ENCODE measurements at places on chromosomes 13 and 19.
A peak's percentile ranks its signal among the peaks of the same experiment; 100 is the strongest.

DNA sequence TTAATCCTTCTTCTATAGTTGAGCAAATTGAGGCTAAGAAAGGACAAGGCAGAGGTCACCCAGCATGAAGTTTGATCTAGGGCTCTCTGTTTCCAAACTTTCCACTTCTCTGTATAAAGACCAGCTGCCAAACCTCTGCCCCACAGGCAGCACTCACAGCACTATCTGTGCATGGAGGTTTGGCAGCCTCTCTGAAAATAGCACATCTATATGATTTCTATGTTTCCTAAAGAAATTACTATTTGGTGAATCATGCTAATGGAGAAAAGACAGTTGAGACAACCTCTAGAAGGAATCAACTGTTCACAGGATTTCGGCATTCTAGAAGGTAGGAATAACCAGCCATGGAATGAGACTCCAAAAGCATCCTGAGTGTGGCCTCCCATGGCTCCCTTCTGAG is 554.5 kb downstream of the IRS2 start:
- DNase-seq, result no peak

DNA sequence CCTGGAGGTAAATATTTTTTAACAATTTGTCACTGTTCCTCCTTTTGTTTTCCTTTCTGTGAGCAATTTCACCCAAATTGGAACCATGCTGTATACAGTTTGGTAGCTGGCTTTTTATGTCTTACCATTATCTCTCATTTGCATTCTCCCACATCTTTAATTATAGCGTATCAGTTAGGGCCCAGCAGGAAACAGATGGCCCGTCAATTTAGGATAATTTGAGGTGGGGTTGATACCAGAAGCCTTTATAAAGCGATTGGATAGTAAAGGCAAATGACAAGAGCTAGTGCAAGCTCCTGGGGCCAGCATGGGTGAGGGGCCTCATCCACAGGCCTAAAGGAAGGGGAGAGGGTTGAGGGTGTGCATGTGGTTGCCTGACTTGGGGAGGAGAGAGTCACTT is 3.8 kb upstream of the IFNL4 start:
- no peak for DNase-seq

DNA sequence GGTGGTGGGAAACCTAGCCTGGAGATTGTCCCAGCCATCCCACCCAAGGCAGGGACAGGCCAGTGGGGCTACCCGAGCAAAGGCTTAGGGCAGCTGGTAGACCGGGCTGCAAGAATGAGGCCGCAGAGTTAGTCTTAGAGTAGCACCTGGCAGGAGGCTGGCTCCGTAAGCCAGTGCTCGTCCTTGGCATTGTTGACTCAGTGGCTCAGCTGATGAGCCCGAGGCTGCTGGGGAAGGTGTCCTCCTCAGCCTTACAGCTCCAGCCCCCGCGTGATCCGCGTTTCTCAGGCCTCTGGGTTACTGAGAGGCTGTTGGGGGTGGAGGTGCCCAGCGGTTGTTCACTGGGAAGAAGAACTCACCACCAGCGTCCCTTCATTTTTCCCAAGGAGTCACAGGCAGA is 24.7 kb downstream of the PPP1R37 start:
- DNase-seq, result no peak

DNA sequence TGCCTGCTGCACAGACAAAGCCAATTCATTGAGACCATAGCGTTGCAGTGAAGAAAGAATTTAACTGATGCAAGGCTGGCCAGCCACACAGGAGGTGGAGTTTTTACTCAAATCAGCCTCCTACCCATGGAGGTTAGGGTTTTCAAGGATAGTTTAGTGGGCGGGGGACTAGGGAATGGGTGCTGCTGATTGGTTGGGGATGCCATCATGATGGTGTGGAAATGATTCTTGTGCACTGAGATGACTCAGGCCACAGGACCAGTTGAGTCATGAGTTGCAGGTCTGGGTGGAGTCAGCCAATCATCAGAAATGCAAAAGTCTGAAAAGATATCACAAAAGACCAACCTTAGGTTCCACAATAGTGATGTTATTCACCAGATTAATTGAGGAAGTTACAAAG is 359.6 kb downstream of the FOXO1 start:
- DNase-seq, result peak; percentile 53

- DNase-seq, result no peak
Measured at GRCh38 chr13:20149762-20150161, 11.1 kb downstream of the GJA3 start.

DNA sequence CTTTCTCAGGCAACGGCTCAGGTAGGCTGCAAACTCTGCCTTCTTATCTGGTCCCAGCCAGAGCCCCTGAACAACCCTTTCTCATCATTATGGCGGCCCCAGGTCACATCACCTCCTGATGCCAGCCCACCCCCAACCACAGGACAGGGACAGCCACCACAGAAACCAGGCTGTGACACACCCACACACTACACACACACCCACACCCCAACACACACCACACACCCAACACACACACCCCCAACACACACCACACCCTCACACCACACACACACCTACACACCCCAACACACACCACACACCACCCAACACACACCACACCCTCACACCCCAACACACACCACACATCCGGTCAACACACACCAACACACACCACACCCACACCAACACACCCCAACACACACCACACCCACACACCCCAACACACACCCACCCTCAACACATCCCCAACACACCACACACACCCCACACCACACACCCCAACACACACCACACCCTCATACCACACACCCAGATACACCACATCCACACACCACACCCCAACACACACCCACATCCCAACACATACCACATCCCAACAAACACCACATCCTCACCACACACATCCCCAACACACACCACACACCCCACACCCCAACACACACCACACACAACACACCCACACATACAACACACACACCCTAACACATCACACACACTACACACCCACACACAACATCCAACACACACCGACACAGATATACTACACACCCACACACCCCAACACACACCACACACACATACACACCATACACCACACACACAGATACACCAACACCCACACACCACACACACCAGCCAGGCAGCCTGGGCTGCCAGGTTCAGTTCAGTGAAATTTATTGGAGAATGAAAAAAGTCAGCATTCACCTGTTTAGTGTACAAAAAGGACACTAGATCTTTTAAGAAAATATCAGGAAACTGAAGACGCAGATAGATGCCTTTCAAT is 4.2 kb upstream of the ISYNA1 start:
- no peak for DNase-seq

- no peak for DNase-seq
Measured at GRCh38 chr19:47421244-47421786, 2.0 kb upstream of the MEIS3 start.

GRCh38 chr13:41418027-41418426 is 39.3 kb upstream of the RGCC start:
- no peak for DNase-seq

Measured in activated naive CD4-positive, alpha-beta T cell treated with anti-CD3 and anti-CD28 coated beads, Interleukin-2, amount 50 U/mL, for 72 hours (primary cell).